Amniotic epithelial cell (primary cell): ENCODE measurements at places on chromosomes 4 and X.

GRCh38 chrX:21813612-21814368, 25.6 kb upstream of the MBTPS2 start:
- DNase-seq: no peak

DNA sequence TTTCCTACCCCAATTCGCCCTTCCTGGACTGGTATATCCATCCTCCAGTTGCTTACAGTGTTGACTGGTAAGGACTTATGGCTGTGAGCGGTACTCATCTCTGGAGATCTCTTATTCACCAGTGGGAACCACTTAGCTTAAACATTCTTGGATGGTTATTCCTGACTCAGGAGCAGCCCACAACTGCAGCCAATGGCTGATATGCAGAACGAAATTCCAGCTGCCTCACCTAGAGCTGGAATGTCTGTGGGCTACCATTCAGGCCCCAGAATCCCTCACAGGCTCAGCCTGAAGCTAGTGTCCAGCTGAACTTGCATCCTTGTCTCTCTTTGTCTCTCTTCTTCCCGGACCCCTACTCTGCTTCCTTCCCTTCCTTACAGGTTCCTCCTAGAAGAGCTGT, 138.9 kb upstream of the SMIM31 start:
- peak; percentile 37 for DNase-seq

GRCh38 chr4:183202523-183202922, 103.5 kb downstream of the WWC2 start:
- DNase-seq: no peak

GRCh38 chrX:74343343-74344279, 39.6 kb downstream of the ZCCHC13 start:
- DNase-seq: peak; percentile 92

- DNase-seq: no peak
Measured at GRCh38 chrX:47247999-47248320, 15.2 kb downstream of the USP11 start.

DNA sequence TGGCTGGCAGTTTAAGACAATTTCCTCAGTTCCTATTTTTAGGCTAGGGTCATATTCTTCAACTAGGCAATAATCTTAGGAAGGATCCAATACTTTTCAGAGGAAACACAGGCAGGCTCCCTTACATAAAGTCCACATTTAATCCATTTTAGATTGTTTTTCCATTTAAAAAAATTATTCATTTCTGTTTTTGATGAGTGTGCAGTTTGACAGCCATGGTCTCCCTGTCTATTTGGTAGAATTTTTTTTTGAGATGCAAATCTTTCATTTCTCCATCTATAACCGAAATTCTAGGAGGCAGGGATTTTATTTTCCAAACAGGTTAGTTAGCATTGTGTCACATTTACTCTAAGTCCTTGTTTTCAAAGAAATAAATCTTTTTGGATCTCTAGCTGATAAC, 326.8 kb downstream of the PPP4R3C start:
- DNase-seq: no peak

DNA sequence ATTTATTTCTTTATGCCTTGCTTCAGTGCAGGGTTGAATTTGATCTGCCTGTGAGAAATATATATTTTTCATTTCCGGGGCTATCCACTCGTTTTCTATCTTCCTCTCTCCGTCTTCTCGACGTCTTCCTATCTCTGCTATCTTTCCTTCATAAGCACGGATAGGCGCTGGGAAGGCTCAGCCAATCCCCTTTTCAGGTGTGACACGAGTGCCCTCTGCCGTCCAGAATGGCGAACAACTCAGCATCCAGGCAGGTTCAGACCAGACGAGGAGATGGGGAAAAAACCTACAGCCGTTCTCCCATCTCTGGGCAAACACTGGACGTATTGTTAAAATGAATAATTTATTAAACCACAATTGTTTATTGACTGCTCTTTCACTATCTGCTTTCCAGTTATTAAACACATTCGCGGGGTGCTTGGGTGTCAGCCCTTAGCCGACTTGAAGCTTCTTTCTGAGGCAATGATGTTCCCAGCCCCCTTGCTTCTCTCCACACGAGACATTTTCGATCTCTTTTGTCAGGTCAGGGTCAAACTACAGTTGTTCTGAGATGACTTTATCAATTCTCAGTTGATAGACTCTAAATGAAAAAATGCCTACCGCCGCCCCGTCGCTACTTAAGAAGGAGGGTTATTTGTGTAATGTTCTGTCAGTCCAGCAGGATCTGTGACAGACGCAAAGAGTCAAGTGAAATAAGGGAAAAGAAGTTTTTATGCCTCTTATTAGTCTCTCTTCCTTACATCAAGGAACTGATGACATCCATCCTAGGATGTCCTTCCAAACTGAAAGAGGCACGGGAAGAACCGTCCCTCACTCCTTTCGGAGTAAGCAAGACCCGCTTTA, 96.3 kb upstream of the NOCT start:
- DNase-seq: peak; percentile 77

- no peak for DNase-seq
Measured at GRCh38 chr4:42942216-42942615, 49.7 kb downstream of the GRXCR1 start.

DNA sequence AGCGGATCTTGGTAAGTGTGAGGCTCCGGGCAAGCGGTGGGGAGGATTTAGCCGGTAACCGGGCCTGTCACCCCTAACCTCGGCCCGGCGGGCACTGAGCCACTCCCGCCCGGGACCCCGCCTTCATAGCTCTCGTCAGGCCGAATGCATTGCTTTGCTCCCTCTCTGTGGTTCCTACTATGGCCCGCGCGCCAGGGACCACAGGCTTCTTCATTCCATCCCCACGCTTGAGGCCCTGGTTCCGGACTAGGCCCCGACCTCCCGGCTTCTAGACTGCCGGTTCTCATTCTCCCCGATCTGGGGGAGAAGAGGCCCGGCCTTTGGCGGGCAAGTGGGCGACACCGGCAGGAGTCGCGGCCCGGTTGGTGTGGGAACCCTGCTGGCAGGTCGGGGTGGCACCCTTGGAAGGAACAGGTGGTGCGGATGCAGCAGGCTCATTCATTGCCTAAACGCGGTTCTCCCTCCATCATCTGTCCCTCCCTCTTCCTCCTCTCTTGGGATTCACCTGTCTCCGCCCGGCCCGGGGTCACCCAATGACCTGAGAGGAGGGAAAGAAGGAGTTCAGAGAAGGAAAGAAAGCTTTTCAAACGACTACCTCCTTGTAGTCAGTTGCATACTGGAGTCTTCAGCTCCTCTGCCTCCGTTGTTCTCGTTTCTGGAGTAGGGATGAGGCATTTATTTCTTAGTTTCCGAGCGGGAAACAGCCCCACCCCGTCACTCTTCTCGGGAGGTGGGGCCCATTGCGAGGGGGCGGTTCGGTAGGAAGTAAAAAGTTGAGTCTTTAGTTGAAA, at the start of gene NDUFC1:
NDUFC1 (minus strand) TSS at position 657 of the 791 bp plus-strand sequence. CDS start 6,679 bp downstream, outside the sequence.
- DNase-seq: peak; percentile 42

DNA sequence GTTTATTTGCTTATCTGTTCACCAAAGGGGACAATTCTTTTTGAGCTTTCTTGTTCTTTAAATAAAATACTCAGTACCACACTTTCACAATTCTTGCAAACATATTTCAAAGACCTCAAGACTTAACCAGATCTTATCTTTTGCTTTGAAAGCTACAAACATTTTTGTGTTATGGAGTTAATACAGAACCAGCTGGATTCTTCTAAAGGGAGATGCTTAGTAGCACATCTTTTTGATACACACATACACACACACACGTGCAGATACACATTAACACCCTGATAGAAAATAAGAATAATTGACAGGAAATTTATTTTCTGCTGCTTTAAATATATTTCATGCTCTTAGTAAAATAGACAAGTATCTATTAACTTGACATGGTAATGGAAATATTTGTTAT, 379.1 kb downstream of the SH2D1A start:
- DNase-seq: no peak

DNA sequence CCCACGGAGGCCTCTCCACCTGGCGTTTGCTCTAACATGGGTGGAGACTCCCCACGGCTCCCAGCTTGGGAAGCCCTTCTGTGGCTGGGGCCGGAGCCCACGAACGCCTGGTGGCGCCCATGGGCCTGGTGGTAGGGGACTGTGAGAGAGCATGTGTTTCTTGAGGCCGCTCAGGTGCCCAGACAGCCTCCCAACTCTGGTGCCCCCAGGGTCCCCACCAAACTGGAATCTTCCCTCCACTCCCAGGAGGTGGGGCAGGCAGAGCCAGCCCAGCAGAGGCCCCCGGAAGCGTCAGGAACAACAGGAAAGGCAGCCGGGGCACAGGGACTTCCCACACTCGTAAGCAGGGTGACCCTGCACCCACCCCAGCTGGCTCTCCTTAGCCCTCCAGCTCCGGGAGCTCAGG, 33.3 kb upstream of the FGFR3 start:
- no peak for DNase-seq

DNA sequence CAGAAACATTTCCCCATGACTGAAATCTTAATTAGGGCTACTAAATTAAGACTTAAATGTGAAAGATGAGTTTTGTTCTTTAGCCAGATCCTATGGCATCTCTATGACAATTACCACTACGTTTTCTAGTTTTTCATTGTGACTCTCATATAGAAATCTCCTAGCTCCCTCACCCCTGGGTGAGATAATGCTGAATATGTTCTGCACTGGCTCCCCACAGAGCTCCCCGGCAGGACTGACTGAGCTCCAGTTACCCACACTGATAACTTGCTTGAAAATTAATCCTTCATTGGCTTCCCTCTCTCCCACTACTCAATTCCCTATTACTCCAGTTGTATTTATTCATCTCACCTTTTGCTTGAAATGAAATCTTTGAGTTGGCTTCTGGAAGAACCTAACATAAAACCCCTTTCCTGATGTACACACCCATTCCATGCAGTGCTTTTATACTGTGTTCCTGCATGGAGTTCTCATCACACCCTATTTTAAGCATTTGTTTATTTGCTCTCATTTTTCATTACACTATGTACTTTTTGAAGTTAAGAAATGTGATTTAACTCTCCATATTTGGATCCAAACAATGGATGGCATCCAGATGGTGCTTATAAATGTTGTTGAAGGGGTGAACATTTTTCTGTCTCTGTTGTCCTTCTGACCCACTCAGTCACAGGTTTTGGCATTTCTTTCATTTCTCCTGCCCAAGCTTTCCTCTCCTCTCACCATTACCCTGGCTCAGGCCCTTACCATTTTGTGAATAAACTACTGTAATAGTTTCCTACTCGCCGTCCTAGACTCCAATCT, 623.4 kb downstream of the SPRY1 start:
- peak; percentile 34 for DNase-seq
